ENCODE measurements at places on chromosomes 6 and 20.

GRCh38 chr6:77095936-77096627, 367.2 kb downstream of the HTR1B start:
- DNase-seq, result no peak

- DNase-seq, result no peak
Measured at GRCh38 chr20:37850724-37851355, 52.1 kb upstream of the VSTM2L start.

GRCh38 chr20:11401988-11402387, 515.7 kb upstream of the BTBD3 start:
- peak; percentile 1 for DNase-seq

- DNase-seq, result peak; percentile 64
Measured at GRCh38 chr6:33812669-33813068, 8.9 kb upstream of the MLN start.

DNA sequence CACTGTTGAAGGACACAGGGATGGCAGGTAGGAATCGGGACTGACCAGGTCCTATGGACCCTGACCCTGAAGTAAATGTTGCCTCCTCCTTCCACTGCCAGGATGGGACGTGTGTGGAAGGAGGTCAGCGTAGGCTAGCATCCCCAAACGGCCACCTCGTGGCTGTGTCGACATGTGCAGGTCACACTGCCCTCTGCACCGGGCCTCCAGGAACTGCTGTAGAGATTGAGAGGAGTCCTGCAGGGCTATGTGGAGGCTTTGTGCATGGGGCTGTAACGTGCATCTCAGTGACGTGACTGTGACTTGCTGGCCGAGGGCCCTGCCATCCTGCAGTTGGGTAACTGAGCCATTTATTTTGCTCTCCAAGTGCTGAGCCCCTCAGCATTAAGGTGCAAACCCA, 149.5 kb downstream of the PHACTR3 start:
- DNase-seq, result no peak

DNA sequence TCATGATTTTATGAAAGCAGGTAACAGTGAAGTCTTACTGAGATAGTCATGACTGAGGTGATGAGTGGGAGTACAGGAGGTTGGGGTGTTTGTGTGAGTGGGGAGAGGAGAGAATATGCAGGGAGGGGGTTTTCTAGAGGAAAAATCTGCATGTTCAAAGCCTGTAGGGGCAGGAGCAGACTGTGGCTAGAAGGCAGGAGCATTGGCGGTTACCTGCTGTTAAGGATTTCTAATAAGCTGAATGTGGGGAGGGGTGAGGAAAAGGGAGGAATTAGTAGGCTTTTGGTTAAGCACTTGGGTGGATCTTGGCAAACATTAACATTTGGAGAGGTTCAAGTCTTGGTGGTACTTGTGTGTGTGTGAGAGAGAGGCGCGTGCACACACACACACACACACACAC, 70.8 kb downstream of the EYA4 start:
- no peak for DNase-seq

DNA sequence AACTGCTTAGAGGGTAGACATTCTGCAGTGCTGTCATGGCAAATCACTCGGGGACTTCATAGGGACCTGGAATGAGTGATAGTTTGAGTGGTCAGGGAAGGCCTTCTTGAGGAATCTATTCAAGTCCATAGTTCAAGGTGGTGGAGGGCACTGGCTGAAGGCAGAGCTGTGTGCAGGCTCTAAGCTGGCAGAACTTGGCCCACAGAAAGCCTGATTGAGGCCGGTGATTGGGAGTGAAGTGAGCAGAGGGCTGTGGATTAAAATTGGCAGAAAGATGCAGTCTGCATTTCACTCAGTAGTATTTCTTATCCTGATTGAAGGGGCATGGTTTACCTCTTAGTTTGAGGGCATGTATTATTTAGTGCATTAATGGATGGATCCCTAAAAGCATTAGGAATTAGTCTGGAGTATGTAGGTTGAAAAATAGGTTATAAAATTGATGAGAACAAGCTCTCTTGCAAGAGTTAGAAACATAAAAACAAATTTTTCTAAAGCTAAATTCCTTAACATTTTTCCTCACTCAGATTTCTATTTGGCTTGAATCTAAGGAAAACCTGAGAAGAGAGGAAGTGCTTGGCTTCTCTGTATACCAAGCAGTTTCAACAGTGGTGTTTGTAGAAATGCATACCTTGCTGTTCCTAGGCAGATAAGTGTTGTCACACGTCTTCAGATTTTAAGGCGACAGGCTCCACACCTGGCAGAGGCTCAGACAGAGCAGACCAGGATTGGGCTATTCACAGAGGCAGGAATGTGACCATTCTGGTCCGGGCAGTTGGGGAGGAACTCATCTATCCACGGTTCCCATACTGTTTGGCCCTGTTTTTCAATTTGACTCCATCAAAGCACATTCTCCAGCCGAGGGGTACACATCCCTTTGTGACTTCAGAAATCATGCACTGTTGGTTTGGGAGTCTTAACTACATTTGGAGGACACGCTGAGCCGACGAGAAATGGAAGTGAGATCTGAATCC, 45.2 kb downstream of the UTRN start:
- DNase-seq, result no peak

GRCh38 chr20:50774515-50774914, 20.3 kb upstream of the BCAS4 start:
- DNase-seq, result no peak

DNA sequence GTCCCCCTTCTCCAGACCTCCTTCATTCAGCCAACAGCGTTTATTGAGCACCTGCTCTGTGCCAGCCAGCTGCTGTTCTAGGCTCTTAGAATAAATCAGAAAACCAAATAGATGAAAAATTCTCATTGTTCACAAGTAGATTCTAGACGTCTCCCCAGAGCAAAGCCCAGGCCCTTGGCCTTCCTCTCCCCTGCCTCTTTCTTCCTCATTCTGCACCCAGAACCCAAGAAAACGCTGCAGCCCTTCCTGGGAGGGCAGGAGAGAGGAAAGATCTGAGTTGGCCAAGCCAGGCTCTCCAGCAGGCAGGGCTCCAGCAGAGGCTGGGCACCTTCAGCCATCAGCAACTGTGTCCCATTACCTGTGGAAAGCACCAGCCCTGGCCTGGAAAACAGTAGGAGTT, 12.0 kb upstream of the BPI start:
- no peak for DNase-seq

DNA sequence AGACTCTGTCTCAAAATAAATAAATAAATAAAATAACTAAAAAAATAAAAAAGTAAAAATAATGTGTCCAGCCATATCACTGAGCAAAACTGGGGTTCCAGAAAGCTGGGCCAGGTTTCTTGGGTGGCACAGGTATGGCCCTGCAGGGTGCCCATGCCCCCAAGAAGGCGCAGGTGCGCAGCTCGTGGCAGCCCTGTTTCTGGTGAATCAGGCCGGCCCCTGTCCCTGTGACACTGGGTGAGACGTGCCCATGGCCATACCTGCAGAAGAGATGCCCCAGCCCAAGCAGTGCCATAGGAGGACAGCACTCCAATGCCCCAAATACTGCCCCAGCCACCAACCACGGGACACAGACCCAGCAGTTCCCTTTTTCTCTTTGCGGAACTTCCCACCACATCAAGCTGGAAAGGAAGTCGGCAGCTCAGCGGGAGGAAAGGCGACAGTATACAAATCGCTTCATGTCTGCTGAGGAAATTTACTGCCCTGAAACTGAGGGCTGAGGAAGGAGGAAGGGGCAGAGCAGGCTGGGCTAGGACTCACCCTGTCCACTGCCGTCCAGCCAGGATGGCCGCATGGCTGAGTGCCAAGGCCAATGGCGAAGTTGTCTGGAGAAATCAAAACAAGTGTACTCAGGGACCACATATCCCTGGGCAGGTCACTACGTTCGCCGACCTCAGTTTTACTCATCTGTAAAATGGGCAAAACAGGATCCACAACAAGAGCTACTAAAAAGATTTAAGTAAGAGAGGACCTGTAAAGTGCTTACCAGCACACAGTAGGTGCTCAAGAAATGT, 55.4 kb downstream of the PREX1 start:
- no peak for DNase-seq

DNA sequence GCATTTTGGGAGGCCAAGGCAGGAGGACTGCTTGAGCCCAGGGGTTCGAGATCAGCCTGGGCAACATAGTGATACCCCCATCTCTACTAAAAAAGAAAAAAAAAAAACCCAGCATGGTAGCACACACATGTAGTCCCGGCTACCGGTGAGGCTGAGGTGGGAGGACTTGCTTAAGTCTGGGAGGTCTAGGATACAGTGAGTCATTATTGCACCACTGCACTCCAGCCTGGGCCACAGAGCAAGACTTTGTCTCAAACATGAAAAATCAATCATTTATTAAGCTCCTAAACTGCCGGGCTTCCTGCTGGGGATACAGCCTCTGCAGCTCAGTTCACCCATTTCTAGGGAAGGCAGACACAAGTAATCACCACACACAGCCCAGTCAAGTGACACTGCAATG, 7.3 kb upstream of the USP45 start:
- DNase-seq, result no peak

- DNase-seq, result no peak
Measured at GRCh38 chr20:31517373-31517772, 3.1 kb downstream of the HM13 start.

- DNase-seq, result no peak
Measured at GRCh38 chr20:63118303-63119120, 97.4 kb downstream of the YTHDF1 start.

DNA sequence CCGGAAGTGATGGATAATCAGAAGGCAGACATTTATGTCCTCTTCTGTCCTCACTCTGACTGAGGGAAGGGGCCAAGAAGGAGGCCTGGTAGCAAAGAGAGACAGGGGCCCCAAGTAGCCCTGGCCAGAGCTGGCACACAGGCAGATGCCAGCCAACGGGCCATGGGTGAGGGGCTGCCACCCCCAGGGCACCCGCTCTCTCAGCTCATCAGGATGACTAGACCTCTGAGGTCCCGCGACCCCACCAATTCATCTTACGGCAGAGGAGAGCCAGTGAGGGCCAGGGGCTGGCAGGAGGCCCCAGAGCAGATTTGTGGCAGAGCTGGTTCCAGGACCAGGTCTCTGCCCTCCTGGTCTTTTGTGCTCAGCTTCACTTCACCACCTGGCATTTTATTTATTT, 43.1 kb upstream of the MDFI start:
- DNase-seq, result no peak

DNA sequence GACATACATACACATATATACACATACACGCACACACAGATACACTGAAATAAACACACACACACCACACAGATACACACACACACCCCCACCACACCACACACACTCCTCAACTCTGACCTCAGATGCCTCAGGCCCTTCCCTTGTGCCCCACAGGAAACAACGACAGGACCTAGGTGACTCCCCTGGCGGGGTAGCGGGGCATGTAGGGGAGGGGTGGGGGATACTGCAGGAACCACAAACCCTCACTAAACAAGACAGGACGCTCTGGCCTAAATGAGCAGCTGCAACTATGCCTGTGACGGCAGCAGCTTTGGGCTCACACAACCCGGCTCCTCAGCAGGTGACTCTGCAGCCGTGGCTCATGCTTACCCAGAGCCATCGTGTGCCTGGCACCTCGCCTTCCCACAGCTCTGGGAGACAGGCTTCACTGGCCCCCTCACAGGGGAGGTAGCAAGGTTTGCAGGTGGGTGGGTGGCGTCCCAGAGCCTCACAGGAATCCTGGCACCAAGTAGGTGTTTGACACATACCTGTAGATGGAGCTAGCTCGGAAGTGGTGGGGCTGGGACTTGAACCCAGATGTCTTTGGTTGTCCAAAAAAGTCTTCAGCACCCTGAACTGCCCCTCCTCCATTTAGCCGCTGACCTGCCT, 100.8 kb downstream of the GRM4 start:
- DNase-seq, result no peak

DNA sequence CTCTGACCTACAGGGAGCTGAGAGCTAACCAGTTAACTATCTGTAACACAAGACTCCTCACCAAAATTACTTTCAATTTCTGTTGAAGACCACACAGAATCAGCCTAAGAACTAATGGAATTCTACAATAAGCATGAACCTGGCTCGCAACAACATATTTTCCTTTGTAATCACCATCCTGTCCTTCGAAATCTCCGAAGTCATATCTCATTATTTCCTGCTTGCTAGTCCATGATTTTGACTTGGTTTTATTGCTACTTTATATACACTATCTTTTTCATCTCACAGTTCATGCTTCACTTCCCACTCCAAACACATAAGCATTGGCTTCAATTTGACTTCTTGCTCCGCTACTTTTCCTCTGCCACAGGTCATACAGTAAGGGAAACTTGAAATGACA, 405.8 kb upstream of the FKBP1C start:
- no peak for DNase-seq

- no peak for DNase-seq
Measured at GRCh38 chr6:143535189-143535614, 23.7 kb upstream of the FUCA2 start.

GRCh38 chr20:10556519-10557083, 117.2 kb downstream of the JAG1 start:
- no peak for DNase-seq

- no peak for DNase-seq
Measured at GRCh38 chr6:82720992-82721391, 344.6 kb downstream of the UBE3D start.

DNA sequence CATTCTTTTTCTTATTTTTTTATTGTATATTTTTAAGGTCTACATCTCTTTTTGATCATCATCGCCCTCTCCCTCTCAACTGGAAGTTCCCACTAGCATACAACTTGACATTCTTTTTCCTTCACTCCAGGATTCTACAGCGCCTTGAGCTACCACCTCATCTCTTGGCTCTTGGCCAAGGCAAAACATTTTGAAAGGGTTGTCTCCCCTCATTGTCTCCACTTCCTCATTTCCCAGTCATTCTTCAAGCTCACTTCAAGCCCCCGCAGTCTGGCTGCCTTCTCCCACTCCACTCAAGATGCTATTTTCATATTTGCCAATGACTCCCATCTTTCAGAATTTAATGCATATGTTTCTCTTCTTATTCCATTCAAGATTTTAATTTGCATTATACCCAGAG, 63.0 kb downstream of the OPN5 start:
- no peak for DNase-seq

DNA sequence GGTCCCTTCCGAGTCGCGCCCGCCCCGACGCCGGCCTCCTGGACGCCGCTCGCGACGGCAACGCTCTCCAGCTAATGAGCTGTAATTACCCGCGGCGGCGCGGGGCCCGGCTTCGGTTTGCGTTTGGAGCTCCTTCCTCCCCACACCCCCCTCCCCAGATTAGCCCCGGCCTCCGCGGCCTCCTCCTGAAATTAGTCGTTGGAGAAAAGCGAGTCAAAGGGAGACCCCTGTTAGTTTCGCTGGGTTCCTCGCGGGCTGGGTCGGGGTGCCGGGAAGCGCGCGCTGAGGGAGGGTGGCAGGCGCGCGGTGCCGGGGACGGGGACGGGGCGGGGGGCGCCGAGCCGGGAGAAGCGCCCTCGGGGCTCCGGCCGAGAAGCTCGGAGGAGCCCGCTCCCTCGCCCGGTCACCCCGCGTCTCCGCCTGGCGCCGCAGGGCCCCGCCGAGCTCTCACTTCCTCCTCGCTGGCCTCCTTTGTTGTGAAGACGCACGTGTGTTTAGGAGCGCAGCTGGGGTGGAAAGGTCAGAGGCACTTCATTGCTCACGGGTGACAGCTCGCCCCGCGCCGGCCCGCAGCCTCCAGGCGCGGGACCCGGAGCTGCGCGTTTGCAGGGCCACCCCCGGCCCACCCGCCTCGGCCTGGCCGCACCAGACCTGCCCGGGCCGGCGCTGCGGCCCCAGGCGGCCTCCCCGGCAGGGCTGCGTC, 4.9 kb downstream of the FOXC1 start:
- DNase-seq, result no peak

- no peak for DNase-seq
Measured at GRCh38 chr6:3747100-3747737, 4.3 kb downstream of the PXDC1 start.

- no peak for DNase-seq
Measured at GRCh38 chr6:144211160-144211559, 60.8 kb downstream of the STX11 start.

GRCh38 chr20:2396241-2396814, 15.6 kb downstream of the TGM6 start:
- DNase-seq, result no peak

Measured in GM12892 (cell line).